ENCODE measurements at places on chromosomes 7 and 10.

- DNase-seq: no peak
These were observed 5.5 kb downstream of the GTPBP10 start for GRCh38 chr7:90351987-90352386.

- no peak for DNase-seq
These were observed 320.2 kb downstream of the ELMO1 start for GRCh38 chr7:37128327-37129034.

DNA sequence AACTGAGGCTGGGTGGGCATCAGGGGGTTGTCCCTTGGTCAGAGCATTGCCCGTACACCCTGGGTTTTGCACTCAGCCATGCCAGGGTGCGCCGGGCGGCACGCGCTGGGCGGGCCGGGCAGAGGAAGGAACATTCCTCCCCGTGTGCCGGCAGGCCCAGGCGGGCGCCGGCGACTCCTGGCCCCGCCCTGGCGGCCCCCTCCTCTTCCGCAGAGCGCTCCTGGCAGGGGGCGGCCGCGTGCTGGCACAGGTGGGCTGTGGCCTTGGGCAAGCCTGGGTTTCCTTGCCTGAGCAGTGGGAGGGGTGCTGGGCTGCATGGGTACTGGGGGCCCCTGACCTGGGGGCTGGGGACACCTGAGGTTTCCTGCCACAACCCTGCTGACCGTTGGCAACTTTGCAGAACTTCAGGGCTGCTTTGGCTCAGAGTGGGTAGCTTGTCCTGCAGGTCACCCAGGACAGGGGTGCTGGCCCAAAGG, 3.9 kb downstream of the LFNG start:
- DNase-seq: no peak

DNA sequence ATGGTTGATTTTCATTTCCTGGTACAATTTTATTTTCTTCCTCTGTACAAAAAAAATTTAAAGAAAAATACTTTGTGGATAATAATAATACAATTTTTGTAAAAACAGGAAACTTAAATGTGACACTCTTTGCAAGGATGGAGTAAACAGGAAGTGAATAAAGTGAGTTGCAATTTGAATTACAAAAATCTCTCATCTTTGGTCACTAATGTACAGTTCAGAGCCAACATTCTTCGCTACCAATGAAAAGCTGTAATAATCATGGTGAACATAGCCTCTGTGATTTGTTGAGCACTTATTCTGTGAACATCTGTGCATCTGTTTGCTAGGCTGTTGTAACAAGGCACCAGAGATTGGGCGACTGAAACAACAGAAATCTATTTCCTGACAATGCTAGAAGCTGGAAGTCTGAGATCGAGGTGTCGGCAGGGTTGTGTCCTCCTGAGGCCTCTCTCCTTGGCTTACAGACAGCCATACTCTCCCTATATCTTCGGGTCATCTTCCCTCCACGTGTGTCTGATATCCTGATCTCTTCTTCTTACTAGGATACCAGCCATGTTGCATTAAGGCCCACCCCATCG, 295.3 kb upstream of the KLF6 start:
- DNase-seq: no peak

GRCh38 chr10:94279835-94280709, 82.7 kb downstream of the NOC3L start:
- peak; percentile 86 for DNase-seq

DNA sequence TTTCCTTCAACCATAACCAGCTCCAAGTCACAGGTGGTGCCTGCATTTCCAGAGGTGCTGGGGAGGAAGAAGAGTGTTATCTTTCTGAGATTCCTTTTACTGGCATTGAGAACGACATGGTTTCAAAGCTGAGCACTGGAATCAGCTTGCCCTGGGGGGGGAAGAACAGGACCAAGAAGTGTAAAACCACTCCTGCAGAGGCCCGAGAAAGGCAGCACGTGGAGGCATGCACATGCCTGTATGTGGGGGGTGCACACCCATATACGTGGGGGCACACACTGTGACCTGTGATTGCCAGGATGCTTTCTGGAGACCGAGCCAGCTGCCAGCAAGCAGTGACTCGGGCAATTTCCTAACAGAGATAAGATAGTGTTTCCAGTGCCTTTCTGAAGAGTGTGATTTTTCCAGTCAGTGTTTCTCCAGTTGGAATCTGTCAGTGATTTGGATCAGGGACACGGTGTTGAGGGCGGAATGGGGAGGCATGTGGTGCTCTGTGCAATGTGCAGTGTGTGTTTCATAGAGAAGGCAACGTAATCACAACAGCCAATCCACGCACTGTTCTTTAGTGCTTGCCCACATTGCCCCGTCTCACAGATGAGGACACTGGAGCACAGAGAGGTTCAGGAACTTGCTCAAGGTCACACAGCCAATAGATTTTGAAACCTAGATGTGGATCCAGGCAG, 4.2 kb downstream of the LRRC27 start:
- no peak for DNase-seq

DNA sequence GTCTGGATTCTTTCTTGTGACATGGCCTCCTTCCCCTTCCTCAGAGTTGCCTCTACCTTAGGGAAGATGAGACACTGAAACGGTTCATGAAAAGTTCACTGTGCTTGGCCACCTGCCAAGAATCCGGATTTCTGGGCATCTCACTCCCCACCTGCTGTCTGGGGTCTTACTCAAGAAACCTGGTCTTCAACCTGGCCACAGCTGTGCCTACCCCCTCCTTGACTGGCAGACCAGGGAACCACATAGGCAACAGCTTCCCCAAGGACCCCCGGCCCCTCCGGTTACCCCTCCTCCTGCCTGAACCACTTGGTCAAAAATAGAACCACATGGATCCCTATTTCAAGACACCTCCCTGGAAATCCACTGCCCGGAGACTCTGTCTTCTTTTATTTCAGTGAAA, 58.7 kb upstream of the NANOS1 start:
- no peak for DNase-seq

DNA sequence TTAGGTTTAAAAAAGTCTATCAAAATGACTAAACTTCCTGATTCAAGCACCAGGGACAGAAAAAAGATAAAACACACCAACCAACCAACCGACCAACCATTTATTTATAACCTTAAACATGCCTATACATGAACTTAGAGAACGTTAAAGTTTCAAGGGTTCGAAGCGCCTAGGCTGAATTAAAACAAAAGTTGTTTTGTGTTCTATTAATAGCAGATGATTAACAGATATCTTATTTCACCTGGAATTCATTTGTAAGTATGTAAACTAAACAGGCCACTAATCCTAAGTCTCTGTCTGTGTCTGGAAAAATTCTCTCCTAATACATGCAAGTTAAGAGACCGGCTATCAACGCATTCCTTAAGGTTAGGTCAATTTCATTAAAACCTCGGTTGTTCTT, 1.4 kb downstream of the BAIAP2L1 start:
- no peak for DNase-seq

DNA sequence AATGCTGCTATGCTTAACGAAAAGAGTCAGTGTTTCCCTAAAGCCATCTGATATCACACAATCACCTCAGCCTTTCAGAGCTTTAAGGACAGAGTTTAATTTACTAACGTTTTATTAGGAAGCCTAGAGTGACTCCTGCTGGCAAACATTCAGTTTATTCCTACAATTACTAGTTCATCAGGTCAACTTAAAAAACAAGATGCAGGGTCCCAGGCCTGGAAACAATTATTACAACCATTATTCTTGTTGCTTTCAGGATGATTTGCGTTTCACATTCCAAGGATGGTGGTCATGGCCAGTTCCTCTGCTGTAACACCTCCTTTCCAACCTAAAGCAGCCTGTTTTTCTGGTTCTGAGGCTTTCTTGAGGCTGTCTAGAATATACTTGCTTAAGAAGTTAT, 1.5 kb upstream of the FAM53B start:
- DNase-seq: no peak

- peak; percentile 57 for DNase-seq
These were observed at the start of gene CAV1 for GRCh38 chr7:116524609-116525297. Gene CAV1, plus strand, starts transcription at chr7:116525036. Its CDS starts 27 bp downstream, at chr7:116525063.

GRCh38 chr7:137593115-137593711, 249.7 kb upstream of the PTN start:
- DNase-seq: no peak

DNA sequence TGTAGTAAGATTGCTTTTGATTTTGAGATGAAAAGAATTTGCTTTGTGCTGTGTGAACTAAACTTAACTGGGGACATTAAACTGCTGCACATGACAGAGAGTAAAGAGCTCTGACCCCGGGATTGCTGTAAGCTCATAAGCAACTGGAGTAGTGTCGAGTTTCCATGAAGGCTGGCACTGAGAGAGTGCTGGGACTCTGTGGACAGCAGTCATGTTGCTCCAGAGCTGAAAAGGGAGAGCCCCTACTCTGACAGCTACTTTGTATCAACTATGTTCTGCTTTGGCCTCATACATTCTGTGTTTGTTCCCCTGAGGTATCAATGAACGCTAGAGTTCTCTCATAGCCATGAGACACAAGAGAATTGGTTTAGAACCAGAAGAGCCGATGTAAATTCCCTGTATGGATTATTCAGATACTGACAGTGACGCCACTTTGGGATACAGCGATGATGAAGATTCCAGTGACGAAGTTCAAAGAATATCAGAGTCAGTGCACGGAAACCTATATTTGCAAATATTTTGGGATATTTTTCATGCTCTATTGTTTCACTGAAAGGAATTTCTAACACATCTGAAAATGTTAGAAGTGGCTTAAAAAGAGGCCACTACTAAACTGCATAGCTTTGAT, 185.9 kb upstream of the DKK1 start:
- no peak for DNase-seq

DNA sequence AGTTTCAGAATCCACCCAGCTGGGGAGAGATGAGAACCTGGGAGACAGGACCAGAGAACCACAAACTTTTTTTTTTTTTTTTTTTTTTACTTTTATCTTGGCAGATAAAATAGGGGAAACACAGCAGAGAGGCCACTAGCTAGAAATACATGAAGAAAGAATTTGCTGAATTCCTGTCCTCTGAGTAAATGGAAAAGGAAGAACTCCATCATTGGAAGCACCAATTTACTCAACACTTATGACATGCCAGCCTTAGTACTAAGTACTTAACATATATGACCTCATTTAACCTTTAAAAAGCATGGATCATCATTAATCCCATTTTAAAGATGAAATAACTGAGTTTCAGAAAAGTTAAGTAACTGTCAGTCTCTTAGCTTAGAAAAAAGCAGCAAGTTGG, 343.0 kb upstream of the NPSR1 start:
- DNase-seq: no peak

GRCh38 chr10:2620827-2621521, 446.4 kb upstream of the PFKP start:
- no peak for DNase-seq

DNA sequence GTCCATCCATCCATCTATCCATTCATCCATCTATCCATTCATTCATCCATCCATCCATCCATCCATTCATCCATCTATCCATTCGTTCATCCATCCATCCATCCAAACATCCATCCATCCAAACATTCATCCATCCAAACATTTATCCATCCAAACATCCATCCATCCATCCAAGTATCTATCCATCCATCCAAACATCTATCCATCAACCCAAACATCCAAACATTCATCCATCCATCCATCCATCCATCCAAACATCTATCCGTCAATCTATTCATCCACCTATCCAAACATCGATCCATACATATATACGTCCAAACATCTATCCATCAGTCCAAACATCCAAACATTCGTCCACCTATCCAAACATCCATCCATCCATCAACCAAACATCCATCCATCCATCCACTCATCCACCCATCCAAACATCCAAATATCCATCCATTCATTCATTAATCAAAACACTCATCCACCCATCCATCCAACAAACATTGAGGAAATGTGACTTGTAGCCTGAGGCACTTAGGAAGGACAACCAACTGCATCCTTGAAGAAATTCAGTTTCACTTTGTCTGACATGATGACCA, 28.8 kb upstream of the MYH16 start:
- DNase-seq: no peak

GRCh38 chr7:28068811-28069216, 111.8 kb downstream of the JAZF1 start:
- no peak for DNase-seq

DNA sequence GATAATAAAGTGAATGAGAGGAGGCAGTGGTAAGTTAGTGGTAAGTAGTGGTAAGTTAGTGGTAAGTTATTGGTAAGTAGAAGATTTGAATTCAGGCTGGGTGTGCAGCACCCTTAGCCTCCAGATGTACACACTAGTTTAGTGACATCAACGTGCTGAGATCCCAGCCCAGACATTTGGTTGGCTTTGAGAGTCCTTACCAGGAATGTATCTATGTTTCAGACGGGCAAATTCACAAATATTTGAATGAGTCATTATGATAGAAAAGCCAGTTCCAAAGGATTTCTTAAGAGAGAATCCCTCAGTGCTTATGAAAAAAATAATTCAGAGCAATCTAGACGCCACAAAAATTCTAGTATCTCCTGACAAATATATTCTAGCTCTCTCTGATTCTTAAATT, 70.0 kb downstream of the ARL4A start:
- no peak for DNase-seq

GRCh38 chr7:67843001-67843565, 846.5 kb downstream of the TYW1 start:
- DNase-seq: no peak

DNA sequence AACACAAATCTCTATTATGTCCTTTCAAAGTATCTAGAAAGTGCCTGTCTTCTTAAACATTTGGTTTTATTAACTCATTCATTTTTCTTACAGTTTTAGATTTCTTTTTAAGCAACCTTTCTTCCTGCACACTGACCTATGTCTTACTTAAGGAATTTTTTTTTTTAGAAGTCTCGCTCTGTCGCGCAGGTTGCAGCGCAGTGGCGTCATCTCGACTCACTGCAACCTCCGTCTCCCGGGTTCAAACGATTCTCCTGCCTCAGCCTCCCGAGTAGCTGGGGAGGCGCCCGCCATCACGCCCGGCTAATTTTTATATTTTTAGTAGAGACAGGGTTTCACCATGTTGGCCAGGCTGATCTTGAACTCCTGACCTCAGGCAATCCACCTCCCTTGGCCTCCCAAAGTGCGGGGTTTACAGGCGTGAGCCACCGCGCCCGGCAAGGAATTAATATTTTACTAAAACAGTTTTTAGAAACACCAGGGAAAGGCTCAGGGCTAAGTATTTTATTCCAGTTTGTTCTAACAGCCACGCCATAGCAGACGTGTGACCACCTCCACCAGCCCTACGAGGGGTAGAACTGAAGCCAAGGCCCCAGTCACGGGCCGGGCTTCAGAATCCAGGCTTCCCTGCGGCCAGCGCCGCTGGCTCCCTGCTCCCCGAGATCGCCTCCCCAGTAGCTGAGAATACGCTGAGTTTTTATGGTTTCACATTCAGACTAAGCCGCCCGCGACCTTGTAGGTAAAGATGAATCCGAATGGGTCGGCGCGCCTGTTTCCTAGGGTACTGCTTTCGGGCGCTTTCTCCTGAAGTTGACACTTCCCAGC, 941 bp upstream of the LUC7L2 start:
- DNase-seq: no peak

All from activated CD8-positive, alpha-beta memory T cell treated with anti-CD3 and anti-CD28 coated beads, Interleukin-2, amount 50 U/mL, for 48 hours (primary cell).